ENCODE measurements at places on chromosomes 3 and 15.

DNA sequence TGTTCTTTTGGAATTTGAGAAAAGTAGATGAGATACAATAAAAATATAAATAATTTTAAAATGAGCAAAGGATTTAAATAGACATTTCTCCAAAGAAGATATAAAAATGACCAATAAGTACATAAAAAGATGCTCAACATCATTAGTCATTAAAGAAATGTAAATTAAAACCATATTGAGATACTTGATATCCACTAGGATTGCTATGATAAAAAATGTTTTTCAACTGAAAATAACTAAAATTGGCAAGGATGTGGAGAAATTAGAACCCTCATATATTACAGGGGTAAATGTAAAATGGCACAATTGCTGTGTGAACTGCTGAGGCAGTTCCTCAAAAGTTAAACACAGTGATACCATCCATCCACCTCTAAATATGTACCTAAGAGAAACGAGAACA lies 38.8 kb downstream of the LRRFIP2 start:
- no peak for DNase-seq

DNA sequence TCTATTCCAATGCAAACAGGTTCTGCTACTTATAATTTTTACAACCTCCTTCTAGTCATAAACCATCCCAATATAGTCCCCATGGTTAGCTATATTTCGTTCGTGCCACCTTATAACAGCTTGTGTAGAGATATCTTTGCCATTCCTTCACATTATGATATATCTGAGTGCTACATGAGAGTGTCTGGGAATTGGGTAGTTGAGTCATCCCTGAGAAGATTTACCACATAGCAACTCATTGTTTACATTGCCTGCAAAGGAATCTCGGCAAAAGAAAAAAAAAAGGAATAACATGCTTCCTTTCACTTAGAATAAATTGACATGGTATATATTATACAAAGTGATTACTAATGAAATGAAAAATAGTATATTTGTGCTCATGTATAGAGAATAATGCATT lies 86.0 kb upstream of the VGLL3 start:
- DNase-seq = no peak

GRCh38 chr3:15152184-15152583 lies 53.2 kb upstream of the RBSN start:
- DNase-seq = no peak

GRCh38 chr3:189776149-189776824 lies 145.1 kb downstream of the TP63 start:
- DNase-seq = no peak

- no peak for DNase-seq
Measured at GRCh38 chr3:39295184-39295775, 15.4 kb upstream of the CX3CR1 start.

DNA sequence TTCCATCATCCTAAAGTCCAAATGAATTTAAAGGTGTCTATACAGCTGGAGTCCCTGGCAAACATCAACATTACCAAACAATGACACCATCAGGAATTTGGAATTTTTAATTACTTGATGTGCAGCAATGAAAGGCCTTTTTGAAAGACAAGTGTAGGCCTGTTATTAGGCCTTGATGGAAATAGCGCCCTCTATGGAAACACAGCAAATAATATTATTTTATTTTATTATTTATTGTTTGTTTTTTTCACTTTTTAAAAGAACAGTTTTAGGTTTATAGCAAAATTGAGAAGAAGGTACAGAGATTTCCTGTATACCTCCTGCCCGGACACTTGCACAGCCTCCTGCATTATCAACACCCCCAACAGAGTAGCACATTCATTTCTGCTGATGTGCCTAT lies 18.1 kb upstream of the OR5AC2 start:
- DNase-seq = no peak

GRCh38 chr3:120688121-120688520 lies 6.1 kb upstream of the HGD start:
- no peak for DNase-seq

- peak; percentile 24 for DNase-seq
Measured at GRCh38 chr3:14113965-14114635, 10.6 kb downstream of the CHCHD4 start.

DNA sequence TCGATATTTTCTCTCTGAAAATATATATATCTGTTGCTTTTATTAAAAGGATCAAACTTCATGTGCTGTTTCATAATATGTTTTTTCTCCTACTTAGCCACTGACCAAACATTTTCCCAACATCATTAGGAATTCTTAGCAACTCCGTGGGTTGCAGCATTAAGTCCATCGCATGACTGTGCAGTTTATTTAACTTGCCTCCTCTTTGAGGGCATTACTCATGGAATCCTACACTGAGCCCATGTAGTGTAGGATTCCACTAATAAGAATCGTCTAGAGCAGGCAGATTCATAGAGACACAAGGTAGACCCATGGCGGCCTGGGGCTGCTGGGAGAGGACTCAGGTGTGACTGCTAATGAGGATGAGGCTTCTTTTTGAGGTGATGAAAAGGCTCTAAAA lies 49.3 kb downstream of the CMTM6 start:
- DNase-seq = no peak

DNA sequence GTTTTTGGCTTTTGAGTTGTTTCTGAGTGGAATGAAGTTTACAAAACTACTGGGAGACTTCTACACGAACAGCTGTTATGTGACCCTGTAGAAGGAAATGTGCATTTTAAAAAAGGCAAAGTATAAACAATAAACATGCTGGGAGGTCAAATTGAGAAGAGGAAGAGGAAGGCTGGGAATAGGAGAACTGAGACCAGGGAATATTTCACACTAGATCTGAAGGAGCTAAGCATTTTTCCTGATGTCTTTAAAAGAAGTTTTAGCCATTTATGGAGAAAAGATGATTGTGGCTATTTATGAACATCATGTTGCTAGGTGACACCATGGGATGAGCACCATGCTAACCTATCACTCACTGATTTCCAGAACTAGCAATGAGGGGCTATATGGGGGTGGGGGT lies 76.3 kb upstream of the FAM98B start:
- DNase-seq = peak; percentile 8

DNA sequence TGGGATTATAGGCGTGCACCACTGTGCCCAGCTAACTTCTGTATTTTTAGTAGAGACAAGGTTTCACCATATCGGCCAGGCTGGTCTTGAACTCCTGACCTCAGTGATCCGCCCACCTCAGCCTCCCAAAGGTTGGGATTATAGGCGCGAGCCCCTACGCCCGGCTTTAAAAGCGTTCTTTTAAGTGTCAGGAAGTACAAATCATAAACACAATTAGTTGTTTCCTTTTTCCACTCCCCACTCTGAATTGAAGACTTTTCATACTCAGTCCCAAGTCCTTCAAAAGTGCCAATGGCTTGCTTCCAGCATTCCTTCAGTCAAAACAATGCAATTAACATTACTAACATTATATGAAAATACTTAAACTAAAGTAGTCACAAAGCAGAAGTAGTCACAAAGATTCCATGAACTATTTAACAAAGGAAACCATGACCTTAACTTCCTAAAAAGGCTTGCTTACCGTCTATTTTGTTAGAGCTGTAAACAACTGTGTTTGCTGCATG lies 8.1 kb downstream of the WDR82 start:
- no peak for DNase-seq

- no peak for DNase-seq
Measured at GRCh38 chr3:161498259-161498921, 1.8 kb downstream of the OTOL1 start.

GRCh38 chr3:158702815-158703481 lies 29.3 kb downstream of the RARRES1 start:
- no peak for DNase-seq

DNA sequence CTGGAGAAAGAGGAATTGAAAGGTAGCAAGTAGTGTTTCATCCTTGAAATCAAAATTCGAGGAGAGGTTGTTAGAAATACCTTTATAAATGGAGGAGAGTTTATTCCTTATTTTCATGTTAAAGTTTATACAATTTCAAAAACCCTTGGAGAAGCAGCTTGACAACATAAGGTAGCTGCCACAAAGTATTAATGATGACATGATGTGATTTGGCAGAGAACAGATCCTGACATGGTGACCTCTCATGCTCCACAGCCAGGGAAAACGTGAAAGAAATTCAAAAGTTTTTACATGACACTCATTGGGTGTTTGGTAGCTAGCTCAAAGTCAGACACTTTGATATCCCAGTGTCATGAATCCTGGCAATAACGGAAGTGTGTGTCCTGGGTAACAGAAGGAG lies 320.8 kb downstream of the GBE1 start:
- no peak for DNase-seq

DNA sequence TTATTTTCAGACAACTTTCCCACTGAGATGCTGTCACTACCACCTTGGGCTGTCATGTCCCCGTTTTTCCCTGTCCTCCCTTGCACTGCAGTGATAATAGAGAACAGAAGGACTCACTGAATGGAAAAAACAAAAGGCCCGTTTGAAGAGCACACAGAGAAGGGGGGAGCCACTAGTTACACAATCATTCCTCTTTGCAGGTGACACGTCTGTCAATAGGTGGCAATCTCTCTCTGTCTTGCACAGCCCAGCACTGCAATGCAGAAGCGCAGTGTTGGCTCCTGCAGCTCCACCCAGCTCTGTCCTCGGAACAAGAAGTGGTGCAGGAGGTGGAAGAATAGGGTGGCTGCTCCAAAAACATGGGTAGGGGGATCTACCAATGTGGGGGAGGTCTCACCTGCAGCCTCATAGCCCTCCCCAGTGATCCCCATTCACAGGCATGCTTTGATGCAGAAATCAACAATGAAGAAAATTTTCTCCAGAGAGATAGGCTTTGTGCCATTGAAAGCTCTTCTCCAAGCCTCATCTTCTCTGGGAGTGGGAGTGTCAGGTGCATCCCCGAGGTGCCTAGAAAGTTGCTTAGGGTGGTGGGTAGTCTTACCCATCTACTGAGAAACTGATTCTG lies 31.8 kb downstream of the FSTL1 start:
- DNase-seq = no peak

DNA sequence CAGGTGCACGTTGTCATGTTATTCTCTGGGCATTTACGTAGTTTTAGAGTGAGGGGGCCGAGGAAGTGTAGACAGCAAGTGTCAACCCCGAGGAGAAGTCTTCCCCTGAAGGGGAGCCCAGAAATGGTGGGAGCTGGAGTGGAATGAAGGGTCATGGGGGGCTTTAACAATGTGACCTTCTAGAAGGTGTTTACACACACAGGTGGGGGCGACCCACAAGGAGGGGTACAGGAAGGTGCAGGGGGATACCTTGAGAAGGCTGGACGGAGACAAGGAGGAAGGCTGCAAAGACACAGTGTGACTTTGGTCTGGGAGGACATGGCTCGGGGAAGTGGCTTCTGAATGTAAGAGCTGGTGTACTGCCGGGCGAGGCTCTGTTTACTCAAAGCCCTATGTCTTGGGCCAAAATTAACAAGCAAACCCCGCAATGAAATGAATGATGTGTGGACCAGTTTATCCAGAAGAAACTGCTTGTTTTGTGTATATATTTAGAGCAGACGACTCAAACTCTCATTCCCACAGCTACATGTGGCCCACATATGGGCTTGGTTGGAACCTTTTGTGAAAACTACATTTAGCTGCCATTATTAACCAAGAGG lies 18.7 kb downstream of the TRPM1 start:
- no peak for DNase-seq

DNA sequence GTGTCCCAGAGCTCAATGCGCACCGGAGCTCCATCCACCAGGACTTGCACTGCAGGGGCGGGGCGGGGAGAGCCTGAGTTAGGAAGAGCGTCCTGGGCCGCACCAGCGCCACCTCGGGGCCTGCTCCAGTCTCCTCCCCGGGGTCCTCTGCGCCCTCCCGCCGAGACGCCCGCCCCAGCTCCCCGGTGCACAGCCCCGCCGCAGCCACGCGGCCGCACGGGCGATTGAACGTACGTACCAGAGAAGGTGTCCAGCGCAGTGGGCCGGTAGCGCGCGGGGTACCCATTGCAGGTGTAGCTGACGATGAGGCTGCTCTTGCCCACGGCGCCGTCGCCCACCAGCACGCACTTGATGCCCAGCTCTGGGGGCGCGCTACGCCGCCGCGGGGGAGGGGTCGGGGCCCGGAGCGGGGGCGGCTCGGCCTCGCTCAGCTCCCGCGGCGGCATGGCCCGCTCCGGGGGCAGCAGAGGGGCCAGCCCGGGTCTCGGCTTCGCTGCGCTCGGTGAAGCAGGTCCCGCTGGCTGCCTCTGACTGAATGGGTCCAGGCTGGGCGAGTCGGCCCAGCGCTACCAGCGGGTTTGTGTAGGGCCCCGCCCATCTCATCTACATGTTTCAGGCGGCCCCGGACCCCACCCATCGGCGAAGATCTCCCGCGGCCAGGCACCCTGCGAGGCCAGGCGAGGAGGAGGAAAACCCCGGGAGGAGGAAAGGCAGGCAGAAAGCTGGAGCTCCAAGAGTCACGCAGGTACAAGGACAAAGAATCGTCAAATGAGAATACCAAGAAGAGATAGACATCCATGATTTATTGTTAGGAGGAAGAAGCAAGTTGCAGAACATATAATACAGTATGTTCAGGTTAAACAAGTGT lies at the start of gene RHOV:
Gene RHOV, minus strand, starts transcription at position 541 of the 868 bp plus-strand sequence. Its CDS starts 95 bp downstream, at position 446.
- peak; percentile 59 for DNase-seq

DNA sequence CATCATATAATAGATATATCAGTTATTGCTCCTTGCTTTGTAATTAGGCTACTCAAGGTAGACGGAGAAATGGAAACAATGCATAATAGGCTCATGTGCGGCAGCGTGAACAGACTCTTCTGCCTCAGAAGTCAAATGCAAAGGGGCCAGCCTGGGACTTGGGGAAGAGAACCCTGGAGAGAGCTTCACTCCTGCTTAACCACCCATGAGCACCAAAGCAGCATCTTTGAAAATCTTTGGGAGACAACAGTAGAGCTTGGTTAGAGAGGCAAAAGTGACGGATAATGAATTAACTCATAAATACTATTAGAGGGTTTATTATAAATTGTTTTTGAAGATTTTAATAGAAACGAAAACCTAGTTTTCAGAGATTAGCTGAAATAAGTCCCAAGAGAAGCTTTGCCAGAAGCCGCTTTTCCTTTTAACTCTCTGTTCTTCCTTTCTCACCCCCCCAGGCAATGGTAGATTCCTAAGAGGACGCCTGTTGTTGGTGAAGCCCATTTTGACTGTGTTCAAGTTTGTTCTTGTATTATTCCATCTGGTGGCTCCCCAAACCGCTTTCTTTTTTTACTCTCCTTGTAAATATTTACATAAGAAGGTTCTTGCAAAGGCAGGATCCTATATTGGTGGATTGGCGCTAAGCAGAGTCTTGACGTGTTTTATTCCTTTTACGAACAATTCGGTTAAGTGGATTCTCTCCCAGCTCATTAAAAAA lies 196.0 kb upstream of the TPRG1 start:
- DNase-seq = no peak

GRCh38 chr3:80187981-80188380 lies 420.2 kb upstream of the ROBO1 start:
- DNase-seq = no peak

- no peak for DNase-seq
Measured at GRCh38 chr15:57736591-57736990, 30.1 kb downstream of the POLR2M start.

DNA sequence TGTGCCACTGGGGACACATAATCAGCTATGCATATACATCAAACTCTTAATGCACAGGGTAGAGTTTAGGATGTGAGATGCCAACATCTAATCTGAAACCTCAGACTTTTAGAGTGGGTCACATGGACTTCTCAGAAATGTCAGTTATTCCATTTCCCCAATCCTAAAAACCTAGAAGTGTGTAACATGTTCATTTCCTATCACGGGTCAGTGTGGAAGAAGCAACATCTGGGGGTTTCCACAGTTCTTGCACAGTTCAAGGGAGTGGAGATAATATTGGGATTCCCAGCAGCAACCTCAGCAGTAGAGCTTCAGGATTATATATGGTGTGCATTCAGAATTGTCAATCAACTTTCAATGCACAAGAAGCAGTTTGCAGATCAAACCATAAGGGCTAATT lies 44.4 kb upstream of the SPRED1 start:
- no peak for DNase-seq
